Caki2 (cell line): ENCODE measurements at places on chromosomes 7 and 10. TPM values are rescaled to one million over a fixed set of nuclear protein-coding genes. Genes with fewer than 3 reads are reported as not detected.

The VGF gene
- total RNA-seq: 0.14 and 0.74 TPM in 2 replicates

The ADAM22 gene
- total RNA-seq: 0.37 and 0.61 TPM in 2 replicates

The AKR1C4 gene
- total RNA-seq: not detected in 2 replicates

The C7orf33 gene
- total RNA-seq: not detected in 2 replicates

The CCDC172 gene
- not detected in 2 replicates for total RNA-seq

The ASB10 gene
- total RNA-seq: not detected in 2 replicates

The NXPH1 gene
- 0.14 TPM in 1 of 2 replicates, not detected in the other for total RNA-seq

The CDC14C gene
- total RNA-seq: not detected in 2 replicates

The TRPV5 gene
- not detected in 2 replicates for total RNA-seq

- DNase-seq: no peak
Observed at GRCh38 chr7:149850007-149850594, 11.9 kb downstream of the ZNF862 start.

DNA sequence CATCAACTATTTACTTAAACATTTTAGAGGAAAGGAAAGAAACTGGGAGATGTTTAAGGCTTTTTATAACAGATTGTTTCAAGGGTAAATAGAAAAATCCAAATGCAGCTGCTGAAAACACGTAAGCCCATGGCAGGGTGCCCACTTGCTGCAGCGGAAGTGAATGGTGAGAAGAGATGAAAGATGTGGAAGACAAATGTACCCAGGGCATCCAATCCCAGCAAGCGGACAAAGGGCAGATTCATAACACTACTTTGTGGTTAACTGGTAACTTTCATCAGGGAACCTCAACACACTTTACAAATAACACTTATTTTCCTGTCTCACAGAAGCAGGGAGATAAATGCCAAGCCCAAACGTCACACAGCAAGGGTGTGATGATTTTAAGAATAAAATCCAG, 358.4 kb downstream of the KCNMA1 start:
- no peak for DNase-seq

DNA sequence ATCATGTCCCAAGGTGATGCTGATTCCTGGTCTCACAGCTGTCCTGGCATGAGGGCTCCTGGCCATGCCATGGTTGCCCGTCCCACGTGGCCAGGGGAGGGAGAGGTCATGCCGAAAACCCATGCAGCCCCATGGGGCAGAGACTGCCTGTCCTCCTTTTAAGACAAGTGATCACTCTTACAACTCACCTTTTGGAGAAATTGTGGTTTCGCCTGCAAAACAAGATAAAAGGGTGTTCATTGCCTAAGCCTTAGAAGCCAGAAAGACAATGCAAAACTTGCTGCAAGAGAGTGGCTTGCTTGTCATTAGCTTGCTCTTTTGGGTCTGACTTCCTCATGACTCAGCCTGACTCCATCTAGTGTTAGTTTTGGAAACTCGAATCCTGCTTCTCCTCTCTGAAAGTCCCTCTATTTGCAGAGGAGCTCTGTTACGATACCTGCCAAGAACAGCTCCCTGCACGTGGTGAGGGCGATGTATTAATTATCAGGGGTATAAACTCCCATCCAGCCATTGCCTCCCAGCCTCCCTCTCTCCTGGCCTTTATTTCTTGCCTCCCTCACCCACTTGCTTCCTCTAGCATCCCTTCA, 26.7 kb downstream of the TMEM273 start:
- peak; percentile 34 for DNase-seq

DNA sequence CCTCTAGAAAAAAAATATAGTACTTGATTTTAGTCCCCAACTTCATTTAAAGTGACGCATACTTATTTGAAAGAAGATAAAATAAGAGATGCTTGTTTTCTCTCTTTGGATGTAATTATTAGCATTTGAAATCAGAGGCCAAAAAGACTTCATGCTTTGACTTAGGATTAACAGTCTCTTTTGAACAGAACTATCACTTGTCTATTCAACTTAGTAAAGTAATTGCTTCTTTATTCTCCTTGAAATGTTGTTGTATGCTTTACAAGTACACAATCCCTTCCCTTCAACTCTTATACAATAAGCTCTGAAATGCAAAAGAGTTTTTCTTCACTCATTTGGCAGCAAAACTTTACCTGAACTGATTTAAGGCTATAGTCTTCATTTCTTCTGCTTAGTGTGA, 80.8 kb downstream of the HIBADH start:
- no peak for DNase-seq

DNA sequence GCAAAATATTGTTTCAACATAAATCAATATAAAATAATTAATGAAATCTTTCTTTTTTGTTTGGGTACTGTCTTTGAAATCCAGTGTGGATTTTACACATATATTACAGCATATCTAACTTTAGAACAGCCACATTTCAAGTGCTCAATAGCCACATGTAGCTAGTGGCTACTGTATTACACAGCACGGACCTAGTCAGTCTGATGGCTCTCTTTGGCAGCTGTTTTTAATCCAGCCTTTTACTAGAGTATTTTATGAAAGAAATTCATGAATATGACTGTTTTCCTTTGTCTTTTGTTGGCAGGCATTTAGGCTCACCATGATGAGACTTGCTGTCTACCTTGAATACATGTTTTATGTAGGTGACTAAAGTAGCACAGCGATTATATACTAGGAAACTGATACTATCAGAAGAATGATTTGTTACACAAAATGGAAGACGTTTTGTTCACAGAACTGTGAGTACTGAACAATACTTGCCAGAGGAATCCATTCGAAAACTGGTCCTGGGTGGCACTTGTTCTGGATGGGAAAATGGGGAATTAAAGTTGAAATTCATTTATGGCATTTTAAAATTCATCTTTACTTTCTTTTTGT, 386.7 kb downstream of the PHTF2 start:
- no peak for DNase-seq

DNA sequence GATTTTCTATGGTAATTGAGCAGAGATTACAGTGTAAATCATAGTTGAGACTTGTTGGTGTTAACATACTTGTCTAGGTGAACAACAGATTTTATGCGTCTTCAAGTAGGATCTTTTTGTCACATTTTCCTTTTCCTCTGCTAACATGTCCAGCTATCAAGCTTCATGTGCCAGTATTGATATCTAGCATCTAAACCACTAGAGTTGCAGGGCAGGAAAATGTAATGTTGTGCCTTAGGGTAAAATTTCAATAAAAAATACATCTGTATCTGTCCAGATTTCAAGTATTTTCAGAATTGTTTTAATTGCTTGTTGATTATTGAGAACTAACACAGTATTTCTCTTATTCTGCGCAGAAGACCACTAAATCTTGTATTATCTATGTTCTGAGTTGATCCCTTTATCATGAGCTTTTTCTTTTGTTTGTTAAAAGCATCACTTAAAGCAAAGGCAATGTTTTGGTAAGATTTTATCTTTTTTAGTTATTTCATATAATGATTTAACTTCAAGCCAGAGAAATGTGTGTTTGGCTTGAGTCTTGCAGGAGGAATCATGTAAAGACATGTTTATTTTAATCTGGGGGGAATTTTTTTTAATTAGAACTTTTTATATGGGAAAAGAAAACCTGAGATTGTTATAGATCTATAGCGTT, 16.5 kb downstream of the BICC1 start:
- no peak for DNase-seq

DNA sequence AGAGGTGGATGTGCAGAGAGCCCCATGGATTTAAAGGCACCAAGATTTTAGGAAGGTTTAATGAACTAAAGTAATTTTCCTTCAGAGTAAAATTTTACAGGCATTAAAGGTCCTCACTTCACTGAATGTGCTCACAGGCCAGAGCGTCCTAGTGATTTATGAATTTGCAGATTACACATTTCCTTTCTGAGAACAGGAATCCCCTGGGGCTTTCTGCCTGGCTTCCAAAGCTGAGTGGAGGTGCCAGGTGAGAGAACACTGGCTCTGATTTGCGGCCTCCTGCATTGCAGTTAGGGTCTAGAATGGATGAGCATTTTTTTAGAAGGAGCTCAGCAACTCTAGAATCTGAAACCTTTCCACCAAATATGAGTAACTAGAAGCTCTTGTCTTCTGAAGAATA, 194.3 kb downstream of the SORCS3 start:
- no peak for DNase-seq

DNA sequence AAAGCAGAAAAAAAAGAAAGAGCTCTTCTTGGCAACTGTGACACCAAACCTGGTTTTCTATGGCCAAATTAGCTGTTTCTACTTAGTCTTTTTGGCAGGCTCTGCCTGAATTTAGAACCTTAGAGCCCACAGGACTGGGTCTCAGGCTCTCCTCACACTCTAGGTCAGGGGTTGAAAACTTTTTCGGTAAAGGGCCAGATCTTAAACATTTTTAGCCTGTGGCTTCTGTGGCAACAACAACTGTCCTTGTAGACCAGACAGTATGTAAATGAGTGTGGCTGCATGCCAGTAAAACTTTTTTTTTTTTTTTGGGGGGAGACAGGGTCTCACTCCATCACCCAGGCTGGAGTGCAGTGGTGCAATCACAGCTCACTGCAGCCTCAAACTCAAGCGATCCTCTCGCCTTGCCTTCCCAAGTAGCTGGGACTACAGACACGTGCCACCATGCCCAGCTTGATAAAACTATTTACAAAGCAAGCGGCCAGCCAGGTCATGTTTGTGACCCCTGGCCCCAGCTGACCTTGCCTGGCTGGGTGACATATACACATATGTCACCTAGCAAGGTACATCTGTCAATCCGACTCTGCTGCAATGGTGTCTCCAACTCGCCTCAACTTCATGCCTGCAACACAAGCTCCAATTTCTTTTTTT, 17.4 kb downstream of the KPNA7 start:
- no peak for DNase-seq

- peak; percentile 28 for DNase-seq
Observed at GRCh38 chr7:158695726-158696452, 8.7 kb downstream of the NCAPG2 start.

- DNase-seq: no peak
Observed at GRCh38 chr10:67771200-67771599, 66.8 kb downstream of the DNAJC12 start.

- DNase-seq: no peak
Observed at GRCh38 chr7:157139810-157140510, 1.2 kb downstream of the UBE3C start.

GRCh38 chr7:154684666-154685563, 318.0 kb downstream of the PAXIP1 start:
- DNase-seq: no peak

DNA sequence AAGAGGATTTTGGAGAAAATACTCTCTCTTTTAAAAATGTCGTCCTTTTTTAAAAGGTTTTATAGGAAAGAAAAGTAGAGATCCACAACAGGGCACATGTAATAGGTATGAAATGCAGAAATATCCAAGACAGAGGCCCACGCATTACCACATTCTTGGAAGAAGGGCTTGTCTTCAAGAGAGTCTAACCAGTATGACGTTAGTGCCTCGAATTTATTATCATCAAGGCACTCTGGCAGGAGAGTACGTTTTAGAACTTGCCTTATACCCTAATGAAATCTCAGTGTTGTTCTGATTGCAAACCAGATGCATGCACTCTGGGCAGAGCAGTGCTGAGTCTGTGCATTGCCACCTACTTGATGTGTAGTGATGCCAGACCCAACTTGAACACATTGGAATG, 342.6 kb upstream of the NFE2L3 start:
- DNase-seq: no peak

DNA sequence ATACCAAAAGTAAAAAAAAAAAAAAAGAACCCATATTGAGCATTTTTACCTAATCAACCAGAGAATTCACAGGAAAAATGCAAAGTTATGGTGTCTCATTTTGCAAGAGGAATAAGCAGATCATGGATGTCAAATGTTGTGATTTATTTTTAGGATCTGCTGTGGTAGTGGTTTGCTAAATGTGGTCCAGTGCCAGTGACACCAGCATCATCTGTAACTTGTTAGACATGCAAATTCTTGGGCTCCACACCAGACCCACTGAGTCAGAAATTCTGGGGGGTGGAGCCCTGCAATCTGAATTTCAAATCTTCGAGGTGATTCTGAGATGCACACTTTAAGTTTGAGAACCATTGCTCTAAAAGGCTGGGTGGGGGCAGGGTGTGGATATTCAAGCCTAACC, 30.1 kb upstream of the ZEB1 start:
- no peak for DNase-seq

DNA sequence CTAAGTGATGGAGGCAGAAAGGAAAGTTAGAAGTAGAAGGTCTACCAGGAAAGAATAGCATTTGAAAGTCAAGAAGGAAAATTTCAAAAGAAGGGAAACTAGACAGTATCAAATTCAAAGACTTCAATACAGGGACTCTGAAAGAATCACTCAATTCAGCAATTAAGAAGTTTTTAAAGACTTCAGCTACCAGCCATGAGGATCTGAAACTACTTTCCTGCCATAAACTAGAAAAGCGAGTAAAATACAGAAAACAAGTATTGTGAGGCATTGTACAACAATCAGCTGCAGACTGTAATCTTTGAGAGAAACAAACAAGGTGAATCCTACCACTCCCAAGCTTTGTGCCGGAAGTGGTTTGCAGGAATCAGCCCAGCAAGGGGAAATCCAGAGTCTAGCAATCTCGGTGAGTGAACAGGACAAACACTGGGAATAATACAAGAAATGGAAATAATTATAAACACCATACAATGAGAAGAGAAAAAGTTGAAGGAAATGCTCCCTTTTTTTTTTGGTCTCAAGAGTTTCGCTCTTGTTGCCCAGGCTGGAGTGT, 62.4 kb downstream of the ARHGAP12 start:
- no peak for DNase-seq

DNA sequence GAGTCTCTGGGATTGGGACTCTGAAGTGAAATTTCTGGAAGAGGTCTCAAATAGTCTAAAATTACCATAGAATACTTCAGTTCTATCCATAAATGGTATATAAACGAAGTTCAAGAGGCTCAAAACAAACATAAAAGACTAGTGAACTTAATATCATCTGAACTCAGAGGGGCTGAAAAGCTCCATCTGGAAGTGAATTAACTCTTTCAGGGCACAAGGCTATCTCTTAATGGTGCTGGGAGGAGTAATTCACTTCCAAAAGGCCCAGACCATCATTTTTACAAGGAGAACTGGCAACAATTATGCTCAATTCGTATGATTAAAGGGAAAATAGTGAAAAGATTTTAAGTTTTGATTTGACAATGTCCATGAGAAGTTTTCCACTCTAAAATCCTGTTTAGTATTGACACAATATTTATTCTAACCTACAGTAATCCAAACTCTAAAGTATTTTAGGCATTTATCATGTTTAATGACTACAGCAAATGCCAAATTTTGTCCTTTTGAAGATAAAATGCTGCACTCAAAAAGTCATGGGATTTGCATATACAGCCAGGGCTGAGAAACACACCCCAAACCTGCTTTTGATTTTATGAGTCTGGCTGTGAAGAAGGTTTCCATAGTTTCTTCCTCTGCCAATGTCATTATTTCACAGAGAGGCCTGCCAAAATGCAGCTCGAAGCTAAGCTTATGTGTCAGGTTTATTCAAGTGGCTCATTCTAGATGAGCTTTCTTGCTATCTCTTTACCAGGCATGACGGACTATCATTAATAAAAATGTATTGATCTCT, 143.9 kb downstream of the HIBADH start:
- DNase-seq: no peak

- DNase-seq: no peak
Observed at GRCh38 chr10:129605986-129606518, 139.0 kb downstream of the MGMT start.

DNA sequence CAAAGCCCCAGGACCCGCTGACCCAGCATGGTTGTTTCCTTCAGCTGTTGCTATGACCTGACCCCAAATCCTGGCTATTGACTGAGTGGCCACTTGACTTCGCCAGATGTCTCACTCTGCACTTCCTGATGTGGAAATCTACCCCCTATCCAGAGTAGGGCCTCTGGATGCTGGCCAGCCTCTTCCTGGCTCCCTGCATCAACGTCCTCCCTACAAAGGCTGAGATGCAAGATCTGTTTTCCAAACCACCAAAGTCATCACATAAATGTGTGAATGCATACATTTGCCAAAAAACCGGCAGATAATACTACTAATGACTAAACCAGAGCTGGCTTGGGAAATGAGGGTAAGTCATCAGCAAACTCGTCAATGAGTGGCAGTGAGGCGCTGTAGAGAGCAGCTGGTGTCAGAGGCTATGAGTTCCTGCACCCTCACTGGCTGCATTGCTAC, 70.4 kb downstream of the PYROXD2 start:
- no peak for DNase-seq
